ENCODE measurements at places on chromosomes 4 and X. TPM values are rescaled to one million over a fixed set of nuclear protein-coding genes. Genes with fewer than 3 reads are reported as not detected.

Gene ARHGAP6
- not detected for total RNA-seq

Gene GIMD1
- not detected for total RNA-seq

Gene BEND2
- not detected for total RNA-seq

Gene SLC49A3
- total RNA-seq: 0.29 TPM

Gene GNL3L
- total RNA-seq: 49.4 TPM

Gene MAGEB17
- total RNA-seq: not detected

Gene INTS6L
- 28.6 TPM for total RNA-seq

Gene EDA2R
- 9.5 TPM for total RNA-seq

Gene CENPI
- 15.6 TPM for total RNA-seq

Gene UGT2A1
- not detected for total RNA-seq

DNA sequence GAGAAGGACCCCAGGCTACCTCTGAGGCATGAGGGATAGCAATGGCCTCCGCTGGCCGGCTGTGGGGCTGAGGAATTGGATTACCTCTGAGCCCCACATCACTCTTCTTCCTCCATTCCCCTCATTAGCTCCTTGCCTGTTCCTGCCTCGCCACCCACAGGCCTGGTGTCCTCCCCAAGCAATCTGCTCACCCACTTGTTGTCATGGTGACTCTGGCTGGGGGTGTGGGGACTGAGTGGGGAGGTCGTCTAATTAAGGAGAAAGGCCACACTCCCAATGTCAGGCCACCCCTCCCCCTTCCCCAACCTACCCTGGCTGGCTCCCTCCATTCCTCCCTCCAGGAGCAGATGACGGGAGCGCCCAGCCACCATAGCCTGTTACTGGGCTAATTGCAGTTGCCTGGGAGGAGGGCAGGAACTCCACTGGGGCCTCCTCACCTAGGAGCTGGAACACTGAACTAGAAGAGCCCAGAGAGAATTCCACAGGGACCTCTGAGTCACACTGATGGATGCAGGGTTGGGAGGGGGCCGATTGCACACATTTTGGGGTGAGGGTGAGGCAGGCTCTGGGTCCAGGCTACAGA is 20.7 kb downstream of the NALF2 start:
- DNase-seq: no peak

- DNase-seq: no peak
These were observed 196.3 kb downstream of the GPAT3 start for GRCh38 chr4:83732114-83732635.

GRCh38 chr4:138702190-138702824 is 313.3 kb upstream of the NOCT start:
- no peak for DNase-seq

DNA sequence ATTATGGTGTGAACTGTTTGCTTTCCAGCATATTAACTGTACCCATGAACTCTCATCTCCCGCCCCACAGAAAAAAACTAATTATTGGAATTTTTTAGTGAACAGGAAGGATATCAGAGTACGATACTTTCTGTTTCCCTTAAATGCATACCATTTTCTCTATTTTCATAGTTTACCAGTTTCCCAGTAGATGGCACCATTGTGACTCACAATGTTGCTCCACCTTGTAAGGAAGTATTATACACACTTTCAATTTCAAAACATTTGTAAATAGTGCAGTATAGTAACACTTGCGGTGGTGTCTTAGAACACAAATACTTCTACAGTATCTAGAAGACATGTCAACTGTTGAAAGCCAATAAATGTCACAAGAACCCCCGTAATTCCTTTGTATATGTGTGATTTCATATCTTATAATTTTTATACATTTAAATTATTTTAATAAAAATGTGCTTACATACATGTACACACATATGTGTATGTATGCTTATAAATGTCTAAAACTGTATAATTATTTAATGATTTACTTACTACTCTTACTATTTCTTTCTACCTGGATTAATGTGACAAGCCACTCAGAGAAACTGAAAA is 167.3 kb downstream of the SLIT2 start:
- peak; percentile 3 for DNase-seq

DNA sequence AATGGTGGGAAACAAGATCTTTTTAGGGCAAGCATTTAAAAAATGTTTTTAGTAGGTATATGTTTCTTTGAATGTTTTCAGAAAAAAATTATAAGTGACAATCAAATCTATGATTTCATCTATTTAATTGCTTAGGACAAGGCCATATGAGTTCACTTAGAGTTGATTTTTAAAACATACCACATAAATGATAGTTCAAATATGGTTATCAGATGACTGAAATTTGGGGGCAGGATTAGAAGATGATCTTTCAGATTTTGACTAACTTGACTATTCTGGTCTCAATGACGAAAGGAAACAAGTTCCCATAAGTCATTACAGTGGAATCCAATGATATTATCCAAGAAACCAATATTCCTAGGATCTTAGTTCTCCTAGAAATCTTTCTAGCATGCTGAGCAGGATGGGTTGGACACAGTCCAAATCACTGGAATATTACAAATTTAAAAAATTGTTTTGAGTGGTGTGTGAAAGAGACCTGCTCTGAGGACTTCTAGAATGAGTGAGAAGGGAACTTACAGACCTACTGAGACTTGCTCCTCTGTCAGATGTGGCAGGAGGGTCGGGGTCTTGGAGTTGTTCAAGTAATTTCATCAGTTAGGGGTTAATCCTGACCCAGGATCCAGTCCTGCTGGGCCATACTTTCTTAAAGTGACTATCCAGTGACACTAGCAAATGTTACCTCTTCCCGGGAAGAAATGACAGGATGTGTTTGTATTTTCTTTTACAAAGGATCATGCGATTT is 20.0 kb downstream of the RHOH start:
- no peak for DNase-seq

- DNase-seq: no peak
These were observed 174.2 kb downstream of the GC start for GRCh38 chr4:71609651-71610050.

- DNase-seq: no peak
These were observed 11.2 kb upstream of the ARMCX1 start for GRCh38 chrX:101539116-101539515.

GRCh38 chr4:89099034-89099433 is 12.3 kb upstream of the TIGD2 start:
- DNase-seq: no peak

- DNase-seq: no peak
These were observed 4.3 kb downstream of the FGFBP1 start for GRCh38 chr4:15934259-15934658.

DNA sequence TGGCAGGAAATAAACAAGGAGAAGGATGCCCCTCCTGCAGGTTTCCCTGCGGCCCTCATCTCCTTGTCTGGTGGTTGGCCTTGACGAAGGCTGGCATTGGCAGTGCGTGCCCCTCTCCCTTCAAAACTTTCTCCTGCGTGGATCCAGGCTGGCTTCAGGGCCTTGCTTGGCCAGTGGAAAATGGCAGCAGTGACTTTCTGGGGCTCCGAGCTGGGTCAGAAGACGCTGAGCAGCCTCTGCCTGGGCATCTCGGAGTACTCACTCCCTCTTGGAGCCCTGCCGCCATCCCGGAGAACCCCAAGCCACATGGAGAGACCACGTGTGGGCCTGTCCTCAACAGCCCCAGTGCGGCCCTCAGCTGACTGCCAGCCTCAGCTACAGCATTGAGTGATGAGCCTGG is 39.5 kb downstream of the ADRA2C start:
- no peak for DNase-seq

DNA sequence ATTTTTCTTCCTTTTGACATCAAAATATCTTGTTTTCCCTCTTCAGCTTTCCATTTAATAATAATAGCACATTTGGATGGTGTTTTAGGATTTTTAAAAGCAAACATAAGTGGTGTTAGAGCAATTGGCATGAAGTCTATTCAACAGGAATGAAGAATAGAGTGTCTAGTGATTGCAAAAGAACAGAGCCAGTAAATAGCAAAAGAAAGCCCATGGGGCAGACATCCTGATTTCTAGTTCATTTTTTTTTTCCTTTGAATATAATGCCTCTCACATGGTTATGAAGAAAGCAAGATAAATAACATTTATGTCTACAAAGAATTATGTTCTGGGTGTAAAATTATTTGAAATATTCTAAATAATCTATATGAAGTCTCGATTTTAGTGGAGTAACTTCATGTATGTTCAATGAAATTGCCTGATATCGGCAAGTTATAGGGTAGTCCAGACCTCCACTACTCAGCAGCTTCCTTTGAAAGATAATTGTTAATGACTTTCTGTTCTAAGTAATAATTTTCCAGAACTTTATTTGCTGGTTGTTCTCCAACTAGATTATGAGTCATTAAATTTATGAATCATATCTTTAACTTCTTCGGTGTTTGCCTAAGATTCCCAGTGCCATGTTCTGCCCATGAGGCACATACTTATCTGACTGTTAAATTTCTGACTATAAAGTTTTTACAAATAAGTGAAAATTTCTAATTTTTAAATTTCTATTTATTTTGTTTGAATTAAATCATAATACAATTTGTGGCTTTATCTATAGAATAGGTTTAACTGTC is 587.9 kb downstream of the TLL1 start:
- no peak for DNase-seq

DNA sequence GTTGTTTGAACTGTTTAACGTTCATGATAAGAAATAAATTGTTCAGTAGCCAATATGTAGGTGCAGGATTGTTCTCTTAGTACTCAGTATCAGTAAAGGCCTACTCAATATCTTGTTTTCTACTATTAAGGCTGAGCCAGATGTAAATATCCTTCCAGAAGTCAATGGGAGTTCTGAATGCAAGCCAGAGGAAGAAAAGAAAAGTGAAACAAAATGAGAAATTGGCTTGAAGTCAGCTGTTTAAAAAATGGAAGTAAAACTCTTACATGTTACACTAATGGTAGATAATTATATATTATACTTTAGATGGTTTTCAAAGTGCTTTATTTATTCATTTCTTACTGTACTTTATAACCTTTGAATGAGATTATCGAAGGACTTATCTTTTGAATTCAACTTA is 1417.9 kb downstream of the ADGRL3 start:
- DNase-seq: no peak

- no peak for DNase-seq
These were observed 50.8 kb downstream of the LRP2BP start for GRCh38 chr4:185344743-185345538.

- DNase-seq: no peak
These were observed 30.5 kb upstream of the NEUROG2 start for GRCh38 chr4:112546476-112546875.

- no peak for DNase-seq
These were observed 76.9 kb downstream of the RRAGB start for GRCh38 chrX:55794405-55794804.

DNA sequence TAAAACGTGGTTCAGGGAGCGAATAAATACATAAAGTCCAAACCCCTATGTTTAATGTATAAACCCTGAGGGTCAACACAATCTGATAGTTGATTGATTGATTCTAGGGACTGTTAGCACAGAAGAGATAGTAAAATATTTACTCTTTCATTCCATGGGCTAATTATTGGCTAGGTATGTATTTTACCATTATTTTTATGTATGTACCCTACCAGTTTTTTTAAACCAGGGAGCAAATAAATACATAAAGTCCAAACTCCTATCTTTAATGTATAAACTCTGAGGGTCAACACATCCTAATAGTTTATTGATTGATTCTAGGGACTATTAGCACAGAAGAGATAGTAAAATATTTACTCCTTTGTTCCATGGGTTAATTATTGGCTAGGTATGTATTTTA is 40.0 kb downstream of the ZFX start:
- DNase-seq: no peak

GRCh38 chrX:48030237-48030636 is 23.4 kb downstream of the SPACA5 start:
- DNase-seq: no peak

GRCh38 chr4:15148691-15149090 is 146.4 kb downstream of the CPEB2 start:
- DNase-seq: no peak

- no peak for DNase-seq
These were observed 316.2 kb downstream of the GPAT3 start for GRCh38 chr4:83852085-83852451.

- no peak for DNase-seq
These were observed 62.7 kb upstream of the SORBS2 start for GRCh38 chr4:185874516-185875230.

DNA sequence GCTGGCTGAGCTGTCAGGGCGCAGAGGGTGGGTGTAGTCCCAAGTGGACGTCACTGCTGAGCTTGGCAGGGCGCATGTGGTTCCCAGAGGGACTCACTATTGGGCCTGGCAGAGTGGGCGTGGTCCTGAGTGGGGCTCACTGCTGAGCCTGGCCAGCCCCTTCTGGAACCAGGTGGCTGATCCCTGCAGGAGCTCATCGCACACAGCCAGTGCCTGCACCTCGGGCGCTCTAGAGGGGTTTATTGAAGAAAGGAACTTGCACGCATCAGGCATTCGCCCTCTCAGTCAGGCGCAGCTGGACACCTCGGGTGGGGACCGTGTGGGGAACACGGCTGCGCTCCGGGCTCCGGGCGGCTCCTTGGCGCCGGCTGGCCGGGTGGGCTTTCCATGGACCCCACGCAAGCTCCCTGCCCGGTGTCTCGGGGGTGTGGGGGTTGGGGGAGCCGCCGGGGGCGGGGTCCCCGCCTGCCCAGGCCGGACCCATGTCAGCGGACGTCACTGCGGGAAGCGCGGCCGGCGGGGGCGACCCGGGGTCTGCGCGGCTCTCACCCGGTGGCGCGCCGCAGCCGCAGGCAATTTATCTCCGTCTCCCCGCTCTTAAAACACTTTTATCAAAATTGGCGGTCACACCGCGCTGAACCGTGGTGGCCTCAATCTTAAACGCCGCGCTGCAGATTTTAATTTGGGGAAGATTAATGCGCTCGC is 65.4 kb upstream of the NKX1-1 start:
- DNase-seq: no peak

DNA sequence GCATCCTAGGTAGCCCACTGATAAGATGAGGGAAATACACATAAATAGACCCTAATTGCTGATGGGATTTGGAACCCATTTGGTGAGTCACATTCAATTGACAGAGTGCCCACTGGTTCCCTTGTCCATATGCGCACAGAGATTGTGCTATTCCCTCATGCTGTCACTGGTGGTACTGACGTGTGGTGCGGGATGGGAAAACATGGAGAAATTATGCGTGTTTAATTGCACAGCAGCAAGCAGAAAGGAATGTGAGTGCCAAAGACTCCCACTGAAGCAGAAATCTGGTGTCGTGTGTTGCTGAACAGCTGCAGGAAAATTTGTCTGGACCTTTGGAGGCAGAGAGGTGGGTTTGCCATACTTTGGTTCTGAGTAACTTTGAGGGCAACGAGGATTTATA is 92.2 kb downstream of the NHSL2 start:
- no peak for DNase-seq

- DNase-seq: no peak
These were observed 233.6 kb downstream of the TRIML1 start for GRCh38 chr4:188372829-188373228.

- DNase-seq: no peak
These were observed 560.3 kb downstream of the GRID2 start for GRCh38 chr4:92864096-92864495.

- no peak for DNase-seq
These were observed 18.7 kb downstream of the SCFD2 start for GRCh38 chr4:53346920-53347852.

- no peak for DNase-seq
These were observed 1068.5 kb downstream of the PCDH7 start for GRCh38 chr4:31788676-31789075.

DNA sequence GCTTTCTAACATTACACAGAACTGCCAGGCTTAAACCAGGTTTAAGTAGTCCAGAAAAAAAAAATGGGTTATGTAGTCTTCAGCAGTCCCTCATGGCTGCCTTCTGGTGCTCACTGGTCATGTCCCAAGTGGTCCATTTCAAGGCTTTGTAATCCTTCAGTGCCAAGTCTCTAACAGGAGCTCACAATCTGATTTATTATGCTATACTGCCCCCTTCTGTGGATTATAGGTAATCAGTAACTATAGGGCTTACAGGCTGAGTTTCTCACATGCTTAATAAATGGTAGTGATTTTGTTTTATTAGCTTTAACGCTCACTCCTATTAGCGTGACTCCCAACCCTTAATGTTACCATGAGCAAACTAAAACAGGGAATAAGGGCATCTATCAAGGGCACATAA is 92.5 kb upstream of the EDA2R start:
- DNase-seq: no peak

All from activated T-cell treated with anti-CD3 and anti-CD28 coated beads, Interleukin-2, amount 50 U/mL, for 72 hours (primary cell).